ENCODE measurements at places on chromosomes 3 and 15. TPM values are rescaled to one million over a fixed set of nuclear protein-coding genes. Genes with fewer than 3 reads are reported as not detected.
A peak's percentile ranks its signal among the peaks of the same experiment; 100 is the strongest.

DNA sequence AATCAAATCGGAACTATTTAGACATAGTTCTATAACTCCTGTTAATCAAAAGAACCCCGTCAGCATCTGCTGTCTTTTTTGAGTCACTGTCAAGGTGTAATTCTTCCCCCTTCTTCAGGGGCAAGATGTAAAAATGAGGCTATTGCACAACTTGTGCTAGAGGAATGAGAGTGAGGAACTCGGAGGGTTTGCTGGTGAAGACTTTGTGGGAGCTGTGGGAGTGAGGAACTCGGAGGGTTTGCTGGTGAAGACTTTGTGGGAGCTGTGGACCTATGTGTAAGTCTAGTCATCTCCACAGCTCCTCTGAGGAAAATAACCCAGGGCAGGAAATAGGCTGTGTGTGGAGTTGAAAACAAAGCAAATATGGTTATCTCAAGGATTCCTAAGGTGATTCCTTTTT, 2.5 kb upstream of the CERS3 start:
- no peaks in the 10 kb centered on the region for H3K36me3 ChIP-seq
- DNase-seq = no peak
- H3K27me3 ChIP-seq = no peaks in the 10 kb centered on the region
- H3K4me3 ChIP-seq = no peak overlapping the region

DNA sequence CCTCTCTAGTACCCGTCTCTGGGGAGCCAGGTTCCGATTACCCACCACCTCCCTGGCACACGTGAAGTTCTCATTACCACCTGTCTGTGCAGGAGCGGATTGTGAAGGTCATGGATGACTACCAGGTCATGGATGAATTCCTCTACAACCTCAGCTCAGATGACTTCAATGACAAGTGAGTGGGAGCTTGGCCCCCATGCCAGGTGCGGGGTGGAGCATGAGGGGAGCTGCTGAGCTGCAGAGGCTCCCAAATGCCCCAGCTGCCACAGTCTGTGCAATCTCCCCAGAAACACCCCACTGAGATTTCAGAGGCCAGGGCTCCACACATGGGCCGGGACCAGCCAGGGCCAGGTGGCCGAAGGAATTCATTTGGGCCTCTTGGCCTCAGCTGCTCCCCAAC, 34.3 kb downstream of the DNAH1 start:
- no peak overlapping the region for H3K27ac ChIP-seq
- no peak for DNase-seq
- H3K27me3 ChIP-seq = no peaks in the 10 kb centered on the region
- H3K36me3 ChIP-seq = peaks cover 30% of the 10 kb centered on the region
- H3K4me3 ChIP-seq = no peak overlapping the region
- H3K4me1 ChIP-seq = no peaks in the 10 kb centered on the region

The CCR1 gene
- 40.9 TPM for total RNA-seq

The GOLGA8Q gene
- 2.3 TPM for total RNA-seq

DNA sequence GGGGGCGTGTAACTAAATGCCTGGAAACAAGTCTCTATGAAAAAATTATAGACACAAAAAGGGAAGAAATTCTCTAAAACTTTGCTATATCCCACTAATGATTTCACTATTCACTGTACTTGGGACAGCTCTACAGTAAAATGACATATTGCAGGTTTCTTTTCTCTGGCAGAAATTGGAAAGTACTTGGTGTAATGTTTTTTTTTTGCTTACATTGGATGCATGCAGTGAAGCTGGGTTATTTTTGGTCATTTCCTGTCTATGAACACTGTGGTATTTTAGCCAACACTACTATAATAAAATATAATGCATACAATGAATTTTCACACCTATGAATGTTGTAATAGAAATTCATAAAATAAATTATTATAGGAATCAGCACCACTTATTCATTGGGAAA, 109.7 kb downstream of the LRRC49 start:
- no peak overlapping the region for H3K27ac ChIP-seq
- H3K4me1 ChIP-seq = no peaks in the 10 kb centered on the region
- H3K27me3 ChIP-seq = no peaks in the 10 kb centered on the region
- DNase-seq = no peak

DNA sequence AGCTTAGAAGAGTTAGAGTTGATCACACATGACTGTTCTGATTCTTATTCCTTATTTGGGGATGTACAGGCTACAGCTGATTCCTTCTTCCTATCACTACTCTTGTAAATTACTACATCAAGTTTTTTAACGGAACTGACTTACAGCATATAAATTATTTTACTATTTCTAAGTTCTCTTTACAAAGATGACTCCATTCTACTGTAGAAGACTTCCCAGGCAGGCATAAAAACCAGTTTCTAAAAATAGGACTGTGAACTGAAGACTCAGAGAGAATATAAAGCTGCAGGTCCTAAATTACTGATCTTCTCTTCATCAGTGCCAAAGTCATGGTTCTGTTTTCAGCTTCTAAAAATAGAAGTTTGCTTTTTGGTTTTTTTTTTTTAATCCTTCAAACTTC, 38.9 kb downstream of the ANO10 start:
- no peak for DNase-seq
- no peak overlapping the region for H3K4me3 ChIP-seq
- no peaks in the 10 kb centered on the region for H3K36me3 ChIP-seq
- H3K27ac ChIP-seq = no peak overlapping the region
- H3K27me3 ChIP-seq = no peaks in the 10 kb centered on the region

GRCh38 chr15:78938658-78939488, 6.0 kb downstream of the CTSH start:
- DNase-seq = no peak
- peaks cover 28% of the 10 kb centered on the region for H3K36me3 ChIP-seq
- no peaks in the 10 kb centered on the region for H3K27me3 ChIP-seq
- H3K27ac ChIP-seq = peak overlapping the region; percentile 85

DNA sequence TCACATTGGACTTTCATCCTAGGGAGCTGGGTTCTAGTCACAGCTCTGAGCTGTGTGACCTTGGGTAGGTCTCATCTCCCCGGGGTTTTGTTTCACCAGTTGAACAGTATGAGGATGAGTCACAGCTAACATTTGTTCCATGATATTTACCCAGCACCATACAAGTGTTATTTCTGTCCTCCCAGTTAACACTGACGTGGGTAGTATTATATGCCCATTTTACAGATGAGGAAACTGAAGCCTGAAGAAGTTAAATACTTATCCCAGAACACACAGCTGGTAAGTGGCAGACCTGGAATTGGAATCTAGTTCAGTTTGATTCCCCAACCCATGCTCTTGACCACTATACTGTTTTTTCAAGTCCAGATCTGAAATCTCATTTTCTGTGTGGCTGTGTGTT, 908 bp upstream of the RARB start:
- H3K27me3 ChIP-seq = no peaks in the 10 kb centered on the region
- no peaks in the 10 kb centered on the region for H3K4me1 ChIP-seq
- DNase-seq = no peak
- H3K4me3 ChIP-seq = peak overlapping the region; percentile 60
- no peak overlapping the region for H3K27ac ChIP-seq

GRCh38 chr3:85864896-85865295, 906.1 kb downstream of the CADM2 start:
- no peaks in the 10 kb centered on the region for H3K4me1 ChIP-seq
- no peaks in the 10 kb centered on the region for H3K27me3 ChIP-seq
- no peak for DNase-seq
- no peak overlapping the region for H3K4me3 ChIP-seq

The RYR3 gene
- 0.61 TPM for total RNA-seq

- H3K36me3 ChIP-seq = no peaks in the 10 kb centered on the region
- no peaks in the 10 kb centered on the region for H3K4me1 ChIP-seq
- no peak overlapping the region for H3K4me3 ChIP-seq
- no peaks in the 10 kb centered on the region for H3K27me3 ChIP-seq
Observed at GRCh38 chr3:171643681-171644080, 166.6 kb downstream of the PLD1 start.

DNA sequence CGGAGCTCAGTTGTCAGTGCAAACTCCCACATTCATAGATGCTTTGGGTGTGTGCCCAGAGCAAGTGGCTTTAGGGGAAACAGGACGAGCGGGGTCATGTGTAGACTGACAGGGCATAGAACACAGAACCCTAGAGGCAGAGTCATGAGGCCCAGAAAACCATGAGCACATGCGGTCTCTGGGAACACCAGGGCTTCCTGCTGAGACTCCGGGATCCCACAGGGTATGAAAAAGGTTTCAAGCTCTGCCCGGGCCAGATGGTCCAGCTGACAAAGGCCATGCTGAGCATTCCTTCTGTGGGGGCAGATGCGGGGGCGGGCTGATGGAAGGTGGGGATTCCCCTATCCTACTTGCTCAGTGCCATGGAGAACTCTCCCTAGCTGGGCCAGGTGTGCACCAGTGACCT, 44.8 kb downstream of the ROPN1B start:
- H3K27ac ChIP-seq = no peak overlapping the region
- no peak overlapping the region for H3K4me3 ChIP-seq
- no peaks in the 10 kb centered on the region for H3K27me3 ChIP-seq
- no peaks in the 10 kb centered on the region for H3K4me1 ChIP-seq
- DNase-seq = peak; percentile 53
- no peaks in the 10 kb centered on the region for H3K36me3 ChIP-seq

DNA sequence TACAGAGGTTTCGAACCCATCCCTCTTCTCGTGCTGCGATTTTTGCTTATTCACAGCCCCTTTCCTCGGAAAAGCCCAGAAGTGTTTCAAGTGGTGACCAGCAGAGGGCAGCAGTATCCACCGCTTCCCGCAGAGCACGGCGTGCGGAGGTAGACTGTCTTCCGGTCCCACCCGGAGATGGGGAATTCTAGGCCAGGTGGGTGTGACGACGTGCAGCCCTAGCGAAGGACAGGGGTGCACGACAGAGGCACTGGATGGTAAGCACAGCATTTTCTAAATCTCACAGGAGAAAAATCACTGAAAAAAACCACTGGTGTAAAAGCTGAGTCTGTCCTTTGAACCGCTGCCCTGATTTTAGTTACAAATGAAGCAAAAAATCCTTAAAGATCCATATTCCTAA, 7.4 kb upstream of the PSMD6 start:
- DNase-seq = peak; percentile 80
- H3K36me3 ChIP-seq = no peaks in the 10 kb centered on the region
- H3K27ac ChIP-seq = no peak overlapping the region
- H3K4me1 ChIP-seq = no peaks in the 10 kb centered on the region

Data from upper lobe of right lung (tissue), 1 donor.